Fibroblast of gingiva (primary cell): ENCODE measurements at places on chromosomes 12 and 14.
A peak's percentile ranks its signal among the peaks of the same experiment; 100 is the strongest.

GRCh38 chr12:9342614-9343353, 134.6 kb upstream of the PZP start:
- no peak for DNase-seq

GRCh38 chr14:92686900-92687427, 61.5 kb downstream of the LGMN start:
- DNase-seq = peak; percentile 43

GRCh38 chr14:30849354-30849753, 25.0 kb upstream of the COCH start:
- DNase-seq = no peak

DNA sequence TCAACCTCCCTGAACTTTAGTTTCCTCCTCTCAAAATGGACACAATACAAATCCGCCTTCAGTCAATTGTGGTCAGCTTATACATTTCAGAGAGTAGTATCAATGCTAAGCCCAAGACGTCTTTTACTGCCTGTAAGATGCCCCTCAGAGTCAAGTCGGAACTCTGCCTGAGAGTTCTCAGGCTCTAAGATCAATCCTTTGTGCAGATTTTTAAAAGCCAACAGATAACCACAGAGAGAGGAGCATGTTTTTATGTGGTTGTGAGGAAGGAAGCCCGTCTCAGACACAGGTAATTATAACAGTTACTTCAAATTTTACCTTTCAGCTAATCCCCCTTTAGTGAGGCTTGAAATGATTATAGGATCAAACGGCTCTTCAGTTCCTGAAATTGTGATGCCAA, 91.6 kb downstream of the HELB start:
- no peak for DNase-seq

DNA sequence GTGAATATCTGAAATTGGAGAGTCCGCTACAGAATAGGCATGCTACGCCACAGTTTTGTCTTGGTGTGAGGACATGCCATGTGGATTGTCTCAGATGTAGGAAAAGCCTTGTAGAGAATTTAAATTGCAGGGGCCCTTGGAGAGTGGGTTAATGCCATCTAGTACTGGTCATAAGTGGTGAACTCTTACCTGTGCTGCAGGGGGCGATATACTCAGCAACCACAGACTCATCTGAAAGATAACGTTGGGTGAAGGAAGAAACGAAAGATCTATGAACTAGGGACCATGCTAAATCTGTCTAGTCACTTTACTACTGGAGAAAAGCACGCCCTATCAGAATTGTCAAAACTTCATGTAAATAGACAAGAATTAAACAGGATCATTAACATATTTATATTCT, 33.7 kb upstream of the A2M start:
- no peak for DNase-seq

GRCh38 chr12:131779027-131779426, 49.2 kb upstream of the MMP17 start:
- DNase-seq = no peak

DNA sequence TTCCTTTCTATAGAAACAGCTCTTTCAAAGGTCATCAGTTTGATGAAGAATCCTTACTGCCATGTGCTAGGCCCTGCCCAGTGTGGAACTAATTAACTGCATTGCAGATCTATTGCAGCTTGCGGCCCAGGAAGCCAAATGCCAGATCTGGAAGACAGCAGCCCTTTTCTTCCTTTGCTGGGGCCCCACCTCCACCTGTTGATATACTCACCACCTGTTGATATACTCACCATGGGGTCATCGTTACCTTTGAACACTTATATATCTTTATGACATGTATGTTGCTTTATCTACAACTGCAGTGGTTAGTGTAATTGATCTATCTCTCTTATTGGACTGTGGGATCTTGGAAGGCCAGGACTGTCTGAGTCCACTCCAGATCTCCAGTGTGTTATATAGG, 292.5 kb downstream of the ATP23 start:
- no peak for DNase-seq

- DNase-seq = no peak
Observed at GRCh38 chr12:42525444-42525843, 64.1 kb downstream of the PRICKLE1 start.

- no peak for DNase-seq
Observed at GRCh38 chr12:6462234-6462995, 8.1 kb downstream of the VAMP1 start.

DNA sequence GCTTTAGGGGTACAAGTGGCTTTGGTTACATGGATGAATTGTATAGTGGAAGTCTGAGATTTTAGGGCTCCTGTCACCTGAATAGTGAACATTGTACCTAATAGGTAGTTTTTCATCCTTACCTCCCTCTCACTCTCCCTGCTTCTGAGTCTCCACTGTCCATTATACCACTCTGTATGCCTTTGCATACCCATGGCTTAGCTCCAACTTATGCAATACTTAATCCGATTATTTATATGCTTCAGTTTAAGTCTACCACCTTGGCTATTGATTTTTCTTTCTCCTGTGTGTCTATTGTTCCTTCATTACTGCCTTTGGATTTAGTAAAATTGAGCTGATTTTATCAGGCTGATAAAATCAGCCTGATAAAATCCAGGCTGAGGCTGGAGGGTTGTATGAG, 30.5 kb upstream of the C12orf71 start:
- DNase-seq = no peak

DNA sequence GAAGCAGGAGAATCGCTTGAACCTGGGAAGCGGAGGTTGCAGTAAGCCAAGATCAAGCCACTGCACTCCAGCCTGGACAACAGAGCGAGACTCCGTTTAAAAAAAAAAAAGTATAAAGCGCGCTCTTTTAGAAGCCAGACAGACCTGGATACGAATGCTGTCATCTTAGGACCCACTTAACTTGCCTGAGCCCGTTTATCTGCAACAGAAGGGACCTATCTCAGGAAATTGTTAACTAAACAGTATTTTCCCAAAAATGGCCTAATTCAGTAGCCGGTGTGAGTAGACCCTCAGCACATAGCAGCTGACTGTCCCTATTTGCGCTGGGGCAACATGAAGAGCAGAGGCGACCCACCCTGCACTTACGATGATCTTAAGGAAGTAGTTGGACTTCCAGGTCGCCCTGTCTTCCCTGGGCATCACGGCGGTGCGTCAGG, 529 bp downstream of the RPLP0 start:
- DNase-seq = no peak

DNA sequence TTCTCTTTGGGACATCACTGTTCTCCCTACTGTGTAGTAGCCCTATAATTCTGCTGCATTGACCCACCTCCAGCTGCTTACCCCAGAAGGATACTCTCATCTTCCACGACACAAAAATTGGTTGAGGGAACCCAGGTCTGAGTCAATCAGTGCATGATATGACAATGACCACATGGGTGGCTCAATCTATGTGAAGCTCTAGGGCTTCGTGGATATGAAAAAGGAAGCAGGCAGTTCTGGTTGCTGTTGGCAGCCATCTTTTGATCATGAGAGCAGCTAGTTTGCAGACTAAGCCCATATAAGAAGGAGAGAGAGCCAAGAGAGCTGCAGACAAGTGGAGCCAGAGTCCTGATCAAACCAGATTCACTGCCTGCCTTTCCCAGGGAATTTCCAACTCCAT, 57.9 kb downstream of the AVPR1A start:
- no peak for DNase-seq

DNA sequence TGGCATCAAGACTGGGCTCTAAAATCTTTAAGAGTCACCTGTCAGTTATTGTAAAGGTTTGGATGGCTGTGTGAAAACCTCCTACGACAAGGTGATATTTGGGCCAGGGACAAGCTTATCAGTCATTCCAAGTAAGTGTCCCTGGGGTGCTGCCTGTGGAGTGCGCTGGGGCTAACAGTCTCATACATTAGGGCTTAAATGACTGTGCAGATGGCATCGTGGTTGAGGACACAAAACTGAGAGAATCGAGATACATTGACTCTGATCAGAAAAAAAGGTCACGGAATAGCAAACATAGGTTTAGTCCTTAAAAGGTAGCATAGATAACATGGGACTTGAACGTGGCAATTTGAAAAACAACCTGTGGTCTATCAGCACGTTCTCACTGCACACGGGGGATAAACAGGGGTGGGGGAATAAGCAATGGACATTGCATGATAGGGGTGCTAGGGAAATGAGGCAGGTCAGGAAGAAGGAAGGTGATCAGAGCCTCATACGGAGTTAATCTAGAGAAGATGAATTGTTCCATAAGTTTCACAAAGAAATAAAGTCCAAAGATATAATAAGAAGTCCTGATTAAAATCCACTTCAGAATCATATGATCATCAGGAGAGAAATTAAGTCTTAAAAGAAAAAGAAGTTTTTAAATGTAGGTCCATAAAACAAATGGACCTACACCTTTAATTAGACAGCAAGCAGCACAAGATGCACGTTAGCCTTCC, 100.3 kb downstream of the DAD1 start:
- no peak for DNase-seq

DNA sequence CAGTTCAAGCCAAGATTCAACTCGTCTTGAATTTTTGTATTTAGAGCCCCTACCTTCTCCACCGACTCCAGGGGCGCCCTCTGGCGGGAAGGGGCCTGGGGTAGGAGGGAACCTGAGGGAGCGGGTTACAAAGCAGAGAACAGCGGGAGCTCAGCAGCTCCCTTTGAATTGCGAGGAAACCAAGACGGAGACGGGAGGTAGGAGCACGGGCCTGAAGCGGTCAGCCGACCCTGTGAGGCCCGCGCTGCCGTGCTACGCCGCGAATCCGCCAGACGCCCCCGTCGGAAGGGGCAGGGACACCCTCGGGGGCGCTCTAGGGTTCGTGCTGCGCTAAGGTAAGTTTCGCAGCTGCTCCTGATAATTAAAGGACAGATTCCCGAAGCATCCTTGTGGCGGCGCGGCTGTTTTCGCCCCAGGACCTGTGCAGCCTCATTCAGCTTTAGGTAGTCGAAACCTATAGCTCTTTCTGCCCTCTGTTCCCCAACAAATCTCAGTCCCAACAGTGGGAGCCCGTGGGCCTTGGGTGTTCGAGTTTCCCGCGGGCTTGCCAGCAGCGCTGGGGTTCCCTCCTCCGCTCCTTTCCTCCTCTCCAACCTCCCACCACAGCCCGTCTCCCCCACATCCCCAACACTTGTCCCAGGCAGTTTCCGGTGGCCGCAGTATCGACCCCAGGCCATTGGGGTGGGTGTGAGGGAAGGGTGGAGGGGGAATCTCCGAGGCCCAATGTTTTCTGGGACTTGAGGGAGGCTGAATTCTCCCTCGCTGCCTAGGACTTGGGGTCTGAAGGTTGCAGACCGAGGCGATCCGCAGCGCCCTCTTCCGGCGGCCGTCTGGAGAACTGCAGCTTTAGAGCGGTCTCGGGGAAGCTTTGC, 5.1 kb upstream of the NKX2-1 start:
- no peak for DNase-seq

DNA sequence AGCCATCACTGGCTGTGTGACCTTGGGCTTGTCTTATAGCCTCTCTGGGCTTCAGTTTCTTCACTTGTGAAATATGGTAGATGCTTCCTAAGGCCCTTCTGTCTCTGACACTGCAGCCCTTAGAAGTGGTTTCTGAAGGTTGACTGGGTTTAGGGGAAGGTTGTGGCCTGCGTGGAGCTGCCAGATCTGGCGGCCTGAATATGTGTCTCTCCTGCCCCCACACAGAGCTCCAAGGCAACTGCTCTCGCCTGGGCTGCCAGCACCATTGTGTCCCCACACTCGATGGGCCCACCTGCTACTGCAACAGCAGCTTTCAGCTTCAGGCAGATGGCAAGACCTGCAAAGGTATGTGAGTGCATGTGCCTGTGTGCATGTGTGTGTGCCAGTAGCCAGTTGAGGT, 4.0 kb downstream of the LRP1-AS start:
- no peak for DNase-seq

GRCh38 chr14:54364555-54365415, 32.0 kb upstream of the CDKN3 start:
- DNase-seq = peak; percentile 62
